ENCODE measurements at places on chromosomes 4 and X. TPM values are rescaled to one million over a fixed set of nuclear protein-coding genes. Genes with fewer than 3 reads are reported as not detected.

CCDC120 gene
- polyA plus RNA-seq: 1.2 TPM

MRPS18C gene
- polyA plus RNA-seq: 65.6 TPM

F8A2 gene
- polyA plus RNA-seq: not detected

PAGE2 gene
- not detected for polyA plus RNA-seq

PARM1 gene
- 37.0 TPM for polyA plus RNA-seq

VCX gene
- not detected for polyA plus RNA-seq

CENPVL1 gene
- not detected for polyA plus RNA-seq
